ENCODE measurements at places on chromosomes 1 and 21.

DNA sequence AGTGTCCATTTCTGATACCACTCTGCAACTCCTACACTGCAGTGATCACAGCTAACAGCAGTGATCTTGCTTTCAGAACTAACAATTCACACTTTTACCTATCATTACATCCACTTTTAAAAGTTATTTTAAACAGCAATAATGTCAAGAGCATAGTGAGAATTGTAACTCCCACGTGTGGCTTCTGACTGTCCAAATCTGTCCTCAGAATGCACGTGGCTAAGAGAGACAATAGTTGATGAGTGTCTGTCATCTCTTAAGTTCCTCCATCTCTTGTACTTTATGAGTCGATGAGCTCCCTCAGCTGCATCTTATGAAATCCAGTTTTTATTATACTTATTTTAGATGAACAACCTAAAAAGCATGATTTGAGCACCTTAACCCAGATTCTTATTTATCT, 16.5 kb upstream of the CFHR5 start:
- no peak for DNase-seq

- DNase-seq: no peak
These were observed 279.9 kb downstream of the PTPRU start for GRCh38 chr1:29516063-29516820.

GRCh38 chr1:200302192-200302920, 107.5 kb downstream of the ZNF281 start:
- DNase-seq: no peak

DNA sequence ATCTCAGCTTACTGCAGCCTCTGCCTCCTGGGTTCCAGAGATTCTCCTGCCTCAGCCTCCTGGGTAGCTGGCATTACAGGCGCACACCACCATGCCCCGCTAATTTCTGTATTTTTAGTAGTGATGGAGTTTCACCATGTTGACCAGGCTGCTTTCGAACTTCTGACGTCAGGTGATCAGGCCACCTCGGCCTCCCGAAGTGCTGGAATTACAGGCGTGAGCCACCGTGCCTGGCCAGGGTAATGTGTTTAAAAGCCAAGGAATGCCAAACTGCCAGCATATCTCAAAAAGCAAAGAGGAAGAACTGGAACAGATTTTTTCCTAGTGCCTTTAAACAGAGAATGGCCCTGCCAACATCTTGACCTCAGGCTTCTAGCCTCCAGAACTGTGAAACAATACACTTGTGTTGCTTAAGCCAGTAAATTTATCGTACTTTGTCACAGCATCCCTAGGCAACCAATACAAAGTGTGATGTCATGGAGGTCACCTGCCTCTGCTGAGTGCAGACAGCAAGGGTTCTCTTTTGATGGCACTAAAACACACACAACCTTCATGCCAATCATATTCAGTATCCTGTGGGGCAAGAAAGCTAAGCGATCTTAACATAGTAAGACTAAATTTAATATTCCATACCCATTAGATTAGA, 858.3 kb upstream of the TMPRSS15 start:
- DNase-seq: no peak

DNA sequence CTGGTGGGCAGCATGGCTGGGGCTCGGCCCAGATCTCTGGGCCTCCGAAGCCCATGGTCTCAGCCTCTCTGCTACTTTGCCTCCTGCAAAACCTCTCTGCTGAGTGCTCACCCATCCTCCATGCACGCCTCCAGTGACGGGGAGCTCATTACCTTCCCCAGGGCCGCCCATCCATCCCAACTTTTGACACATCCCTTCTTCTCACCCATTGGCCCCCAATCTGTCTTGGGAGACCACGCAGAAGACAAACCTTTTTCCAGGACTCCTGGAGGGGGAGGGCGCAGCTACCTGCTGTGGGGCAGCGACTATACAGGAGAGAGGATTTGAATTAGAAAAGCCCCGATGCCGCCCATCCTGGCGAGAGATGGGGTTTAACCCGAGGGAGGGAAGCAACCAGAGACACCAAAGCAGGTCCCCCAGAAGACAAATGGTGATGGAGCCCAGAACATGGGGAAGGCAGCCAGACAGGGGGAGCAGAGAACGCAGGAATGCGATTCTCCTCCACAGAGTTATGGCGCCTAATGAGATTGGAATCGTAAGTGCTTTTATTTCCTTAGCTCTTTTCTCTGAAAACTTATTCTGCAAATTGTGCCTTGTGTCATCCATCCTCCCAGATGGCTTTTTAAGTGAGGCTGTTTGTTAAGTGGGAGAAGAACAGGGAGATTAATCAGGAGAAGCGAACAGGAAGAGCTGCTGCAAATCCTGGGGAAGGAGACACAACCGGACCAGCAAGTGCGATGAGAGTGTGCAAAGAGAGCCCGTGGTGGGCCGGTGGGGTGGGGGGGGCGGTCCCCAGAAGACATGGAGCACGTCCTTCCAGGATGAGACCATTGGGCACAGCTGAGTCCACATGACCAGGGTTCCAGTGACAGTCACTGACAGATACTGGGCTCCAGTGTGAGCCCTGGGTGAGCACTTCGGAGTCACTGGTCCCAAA, 623.5 kb downstream of the MATN1 start:
- DNase-seq: no peak

DNA sequence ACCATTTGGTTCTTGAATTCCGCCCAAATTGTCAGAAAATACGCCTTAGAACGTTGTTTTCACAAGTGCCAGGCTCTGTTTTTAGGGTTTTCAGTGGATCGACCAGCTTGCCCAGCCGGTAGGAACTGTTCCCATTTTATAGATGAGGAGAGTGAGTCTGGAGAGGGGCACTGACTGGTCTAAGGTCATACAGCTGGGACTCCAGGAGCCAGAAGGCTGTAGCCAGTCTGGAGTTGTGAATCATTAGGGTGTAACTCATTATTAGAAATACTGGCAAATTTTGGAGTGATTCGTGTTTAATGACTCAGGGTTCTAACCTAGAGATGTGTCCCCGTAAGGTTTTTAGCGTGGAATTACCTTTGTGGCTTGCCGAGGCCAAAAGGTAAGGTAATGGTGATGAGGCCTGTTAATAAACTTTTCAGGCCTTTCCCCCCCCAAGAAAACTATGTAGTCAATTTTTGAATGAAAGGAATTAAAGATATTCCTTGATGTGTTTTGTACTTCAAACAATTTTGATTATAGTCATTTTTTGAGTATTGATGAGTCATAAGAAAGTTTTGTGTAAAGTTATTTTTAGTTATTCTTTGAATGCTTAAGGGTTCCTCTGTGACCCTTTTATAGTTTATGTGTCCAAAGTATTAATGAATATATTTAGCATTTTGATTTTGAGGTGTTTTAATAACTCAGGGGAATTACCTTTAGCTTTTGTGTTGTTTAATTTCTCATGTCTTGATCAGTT, 2.1 kb downstream of the DYRK1A start:
- DNase-seq: no peak

DNA sequence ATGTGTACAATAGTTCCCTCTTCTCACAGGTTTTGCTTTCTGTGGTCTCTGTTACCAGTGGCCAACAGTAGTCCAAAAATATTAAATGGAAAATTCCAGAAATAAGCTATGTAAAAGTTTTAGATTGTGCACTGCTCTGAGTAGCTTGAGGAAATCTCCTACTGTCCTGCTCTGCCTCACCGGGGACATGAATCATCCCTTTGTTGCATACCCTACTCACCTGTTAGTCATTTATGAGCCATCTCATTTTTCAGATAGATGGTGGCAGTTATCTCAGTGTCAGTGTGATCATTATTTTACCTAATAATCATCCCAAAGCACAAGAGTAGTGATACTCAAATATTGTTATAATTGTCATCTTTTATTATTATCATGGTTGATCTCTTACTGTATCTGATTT, 688.1 kb downstream of the PLA2G4A start:
- peak; percentile 26 for DNase-seq

- DNase-seq: no peak
These were observed 15.8 kb upstream of the REG4 start for GRCh38 chr1:119827010-119827409.

DNA sequence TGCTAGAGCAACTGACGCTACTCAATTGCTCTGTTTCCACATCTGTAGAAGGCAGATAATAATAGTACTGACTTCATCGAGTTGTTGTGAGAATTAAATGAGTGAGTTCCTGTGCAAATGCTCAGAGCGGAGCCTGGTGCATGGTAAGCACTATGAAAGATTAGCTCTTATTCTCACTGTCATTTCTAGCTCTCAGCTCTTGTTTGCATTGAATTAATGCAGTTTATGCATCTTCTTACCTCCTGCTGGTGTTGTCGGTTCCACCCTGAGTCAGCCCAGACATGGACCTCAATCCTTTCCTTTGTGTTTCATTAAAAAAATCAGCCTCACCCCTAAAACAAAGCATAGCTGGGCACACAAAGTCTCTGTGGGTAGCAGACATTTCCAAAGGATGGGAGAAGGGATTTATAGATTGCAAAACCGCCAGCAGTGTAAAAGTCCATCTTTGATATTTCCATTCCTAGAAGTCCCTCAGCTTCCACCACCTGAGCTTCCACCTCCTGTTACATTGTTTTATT, 254.4 kb upstream of the CSF3R start:
- no peak for DNase-seq

- DNase-seq: no peak
These were observed 186.3 kb upstream of the USP25 start for GRCh38 chr21:15543473-15543872.

- DNase-seq: no peak
These were observed 27.0 kb upstream of the LYPD8 start for GRCh38 chr1:248782416-248783141.

Data from SHP77 (cell line).